ENCODE measurements at places on chromosomes 12 and 14.
A peak's percentile ranks its signal among the peaks of the same experiment; 100 is the strongest.

GRCh38 chr12:117019866-117020265 is 79.3 kb downstream of the TESC start:
- DNase-seq, result no peak

- no peak for DNase-seq
These were observed 14.4 kb downstream of the SNX6 start for GRCh38 chr14:34615507-34615906.

DNA sequence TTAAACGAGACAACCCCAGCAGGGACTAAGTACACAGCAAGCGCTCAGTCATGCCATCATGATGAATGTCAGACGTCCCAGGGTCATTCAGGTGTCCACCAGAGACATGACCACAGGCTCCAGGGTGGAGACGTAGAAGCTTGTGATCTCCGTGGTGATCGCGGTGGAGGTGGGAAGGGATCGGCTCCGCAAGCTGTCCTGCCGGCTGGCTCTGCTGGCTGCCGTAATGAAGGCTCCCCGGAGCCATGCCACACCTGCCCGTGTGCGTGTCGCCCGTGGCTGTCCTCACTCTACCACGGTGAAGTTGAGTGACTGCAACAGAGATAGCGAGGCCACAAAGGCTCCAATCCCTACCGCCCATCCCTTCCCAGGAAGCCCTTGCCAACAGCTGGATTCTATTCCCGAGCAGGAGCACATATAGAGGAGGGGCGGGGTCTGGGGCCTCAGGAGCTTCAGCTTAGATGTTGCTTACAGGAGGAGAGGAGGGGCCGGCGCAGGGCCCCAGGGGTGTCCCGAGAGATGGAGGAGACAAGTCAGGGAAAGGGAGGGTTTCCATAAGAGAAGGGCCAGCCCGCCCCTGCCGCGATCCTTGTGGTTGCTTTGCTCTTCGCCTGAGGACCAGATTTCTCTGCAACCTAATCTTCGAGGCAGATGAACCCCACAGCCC is 332.6 kb upstream of the SFSWAP start:
- no peak for DNase-seq

DNA sequence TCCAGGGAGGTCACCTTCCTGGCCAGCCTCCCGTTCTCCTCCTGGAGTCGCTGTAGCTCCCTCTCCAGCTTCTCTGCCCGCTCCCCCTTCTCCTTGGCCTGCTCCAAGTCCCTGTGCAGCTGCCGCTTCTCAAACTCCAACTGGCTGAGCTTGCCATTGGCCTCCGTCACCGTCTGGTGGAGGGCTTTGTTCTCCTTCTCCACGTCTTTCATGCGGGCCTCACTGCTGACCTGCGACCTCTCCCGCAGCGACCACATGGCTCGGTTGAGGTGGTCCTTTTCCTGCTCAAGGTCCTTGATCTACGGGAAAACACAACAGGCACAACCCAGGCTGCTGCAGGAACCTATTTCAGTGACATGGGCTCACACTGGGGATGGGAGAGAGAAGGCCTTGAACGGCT is 69.3 kb upstream of the GPR68 start:
- no peak for DNase-seq

- no peak for DNase-seq
These were observed 839 bp downstream of the CLEC9A start for GRCh38 chr12:10031321-10031720.

GRCh38 chr12:122834921-122835749 is at the start of gene HIP1R:
TSS of gene HIP1R (plus strand) at chr12:122835457. CDS start at chr12:122835551, 94 bp downstream.
- DNase-seq, result peak; percentile 33

- no peak for DNase-seq
These were observed 84.1 kb downstream of the PPP1R12A start for GRCh38 chr12:79850610-79851299.

GRCh38 chr12:124044021-124044420 is 71.0 kb downstream of the ZNF664 start:
- DNase-seq, result no peak

DNA sequence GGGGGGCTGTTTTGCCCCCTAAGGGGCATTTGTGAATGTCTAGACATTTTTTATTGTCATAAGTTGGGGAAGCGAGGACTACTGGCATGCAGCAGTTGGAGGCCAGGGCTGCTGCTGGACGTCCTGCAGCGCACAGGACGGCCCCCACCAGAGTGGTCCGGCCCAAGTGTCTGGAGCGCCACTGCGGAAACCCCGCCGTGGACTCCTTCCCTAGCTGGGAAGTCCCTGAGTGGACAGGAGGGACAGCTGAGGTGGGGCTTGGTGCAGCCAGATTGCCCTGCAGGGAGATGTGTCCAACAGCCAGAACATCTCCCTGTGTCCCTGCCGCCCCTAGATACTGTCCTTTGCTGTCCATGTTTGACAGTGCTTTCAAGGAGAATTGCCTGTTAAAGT is 5.5 kb downstream of the CKB start:
- DNase-seq, result no peak

DNA sequence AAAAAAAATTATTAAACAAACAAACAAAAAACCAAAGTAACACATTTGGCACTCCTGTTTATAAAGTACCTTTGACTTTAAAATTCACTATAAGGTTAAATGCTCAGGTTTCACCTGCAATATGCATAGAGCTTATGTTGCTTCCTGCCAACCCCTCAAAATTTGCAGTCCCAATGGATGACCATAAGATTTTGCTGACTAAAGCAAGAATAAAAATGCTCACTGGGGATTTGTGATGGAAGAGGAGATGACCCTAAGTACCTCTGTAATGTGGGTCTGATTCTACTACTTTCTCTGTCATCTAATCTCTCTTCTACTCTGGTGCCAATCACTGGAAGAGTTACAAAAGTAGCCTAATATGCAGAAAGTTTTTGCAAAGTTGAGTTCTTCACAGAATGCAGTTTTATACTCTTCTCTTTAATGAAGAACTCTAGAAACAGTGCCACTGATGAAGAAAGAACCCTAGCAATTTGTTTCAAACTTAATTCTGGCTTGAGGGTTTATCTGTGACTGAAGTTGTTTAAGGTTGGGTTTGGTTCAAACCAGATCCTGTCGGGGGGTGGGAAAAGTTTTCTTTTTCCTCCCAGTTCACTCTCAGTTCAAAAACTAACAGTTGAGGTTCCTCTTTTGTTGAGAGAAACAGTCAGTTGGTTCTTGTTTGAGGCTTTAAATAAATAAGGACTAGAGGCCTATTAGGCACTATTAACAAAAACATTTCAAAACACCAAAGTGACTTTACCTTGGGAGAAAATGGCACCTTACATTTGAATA is 10.9 kb downstream of the WASHC3 start:
- no peak for DNase-seq

DNA sequence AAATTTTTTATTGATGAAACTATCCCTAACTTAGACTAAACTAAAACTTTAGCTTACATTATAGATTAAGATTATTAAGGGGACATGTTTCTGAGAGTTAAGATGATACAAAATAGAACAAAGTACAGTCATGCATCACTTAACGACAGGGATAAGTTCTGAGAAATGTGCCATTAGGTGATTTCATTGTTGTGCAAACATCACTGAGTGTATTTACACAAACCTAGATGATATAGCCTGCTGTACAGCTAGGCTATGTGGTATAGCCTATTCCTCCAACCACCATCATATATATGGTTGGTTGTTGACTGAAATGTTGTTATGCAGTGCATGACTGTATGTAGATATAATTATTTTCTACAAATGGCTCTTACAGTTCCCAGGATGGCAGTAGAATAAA is 46.5 kb downstream of the ATP6V1D start:
- no peak for DNase-seq

GRCh38 chr12:50765095-50765911 is 1.4 kb downstream of the ATF1 start:
- DNase-seq, result peak; percentile 23

- DNase-seq, result no peak
These were observed 220.6 kb upstream of the HMGA2 start for GRCh38 chr12:65603438-65604351.

DNA sequence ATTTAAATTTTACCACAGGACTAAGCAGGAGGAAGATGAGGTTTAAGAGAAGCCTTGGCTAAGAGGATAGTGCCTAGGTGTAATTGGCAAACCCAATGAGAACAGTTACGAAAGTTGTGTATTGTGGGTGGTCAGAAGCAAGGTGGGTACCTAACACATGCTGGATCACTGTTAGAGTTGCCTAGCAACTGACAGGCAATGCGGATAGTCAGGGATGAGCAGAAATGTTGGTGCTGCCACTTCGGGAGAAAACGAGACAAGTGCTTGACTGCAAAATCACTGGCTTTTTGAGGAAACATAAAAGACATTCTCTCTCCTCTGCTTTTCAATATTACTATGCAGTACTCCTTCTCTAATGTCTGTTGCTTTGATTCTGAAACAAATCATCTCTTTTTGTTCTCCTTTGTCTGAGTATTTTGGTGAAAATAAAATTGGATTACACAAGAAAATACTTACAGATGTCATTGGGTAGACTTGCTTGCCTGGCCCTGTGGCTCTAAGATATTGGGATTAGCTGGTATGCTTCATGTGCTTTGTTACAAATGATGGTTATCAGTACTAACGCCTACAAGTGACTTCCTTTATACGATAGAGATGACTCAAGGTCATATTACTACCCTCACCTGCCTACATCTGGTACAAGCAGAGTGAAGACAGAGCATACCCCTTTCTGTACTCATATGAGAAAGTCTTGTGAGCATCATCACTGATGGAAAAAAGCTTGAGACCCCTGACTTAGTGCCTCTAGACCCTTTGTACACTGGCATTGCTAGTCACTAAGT is 48.0 kb downstream of the TDP1 start:
- DNase-seq, result no peak

DNA sequence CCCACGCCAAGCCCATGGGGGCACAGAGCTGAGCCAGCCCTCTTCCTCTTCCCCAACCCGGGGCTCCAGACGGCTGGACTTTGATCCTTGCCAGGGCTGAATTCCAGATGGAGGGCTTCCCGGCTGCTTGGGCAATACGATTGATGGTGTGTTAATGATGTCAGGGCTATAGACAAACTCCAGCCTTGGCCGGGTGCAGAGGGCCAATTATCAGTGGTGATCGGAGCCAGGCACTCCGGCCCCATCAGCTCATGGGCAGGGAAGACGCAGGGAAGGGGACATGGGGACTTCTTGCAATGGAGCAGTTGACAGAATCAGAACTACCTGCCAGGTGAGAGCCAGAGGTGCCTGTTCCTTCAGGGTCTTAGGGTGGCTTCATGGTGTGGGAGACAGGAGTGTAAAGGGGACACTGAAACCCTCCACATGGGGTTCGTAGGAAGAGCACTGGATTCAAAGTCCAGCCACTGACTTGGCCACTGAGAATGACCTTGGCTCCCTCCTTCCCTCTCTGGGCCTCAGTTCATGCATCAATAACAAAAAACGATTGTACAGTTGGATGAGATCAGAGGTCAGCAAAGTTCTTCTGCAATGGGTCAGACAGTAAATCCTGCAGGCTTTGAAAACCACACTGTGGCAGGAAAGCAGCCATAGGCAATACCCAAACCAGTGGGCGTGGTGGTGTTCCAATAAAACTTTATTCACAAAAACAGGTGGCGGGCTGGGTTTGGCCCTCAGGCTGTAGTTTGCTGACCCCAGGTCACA is 333.7 kb downstream of the MED13L start:
- DNase-seq, result no peak

DNA sequence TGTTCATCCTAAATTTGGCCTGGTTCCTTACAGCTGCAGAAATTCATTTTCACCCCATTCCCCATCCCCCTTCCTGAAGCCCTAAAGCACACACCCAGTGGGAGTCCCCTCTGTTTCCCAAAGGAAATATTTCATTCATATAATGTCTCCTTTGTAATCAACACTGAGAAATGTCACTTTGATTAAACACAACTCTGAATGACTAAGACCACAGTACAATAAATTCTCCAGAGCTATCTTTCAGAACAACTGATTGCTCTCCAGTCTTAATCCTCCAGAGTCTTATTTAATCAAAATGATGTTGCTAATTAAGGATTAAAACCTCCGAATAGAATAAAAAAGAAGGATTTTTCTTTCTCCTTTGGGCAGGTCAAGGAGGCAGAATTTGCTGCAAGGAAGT is 6.4 kb downstream of the SLC15A5 start:
- DNase-seq, result no peak

GRCh38 chr12:91064640-91065039 is 6.8 kb upstream of the KERA start:
- DNase-seq, result no peak

GRCh38 chr12:114316076-114316475 is 89.9 kb downstream of the TBX5 start:
- no peak for DNase-seq

Measured in stimulated activated CD4-positive, alpha-beta T cell treated with anti-CD3 and anti-CD28 coated beads, TNF-alpha, amount 100 ng/mL, for 48 hours (primary cell).